COLO829 (cell line): ENCODE measurements at places on chromosomes 6 and 20.

- peak; percentile 48 for DNase-seq
Observed at GRCh38 chr6:170308761-170309160, 2.2 kb downstream of the FAM120B start.

DNA sequence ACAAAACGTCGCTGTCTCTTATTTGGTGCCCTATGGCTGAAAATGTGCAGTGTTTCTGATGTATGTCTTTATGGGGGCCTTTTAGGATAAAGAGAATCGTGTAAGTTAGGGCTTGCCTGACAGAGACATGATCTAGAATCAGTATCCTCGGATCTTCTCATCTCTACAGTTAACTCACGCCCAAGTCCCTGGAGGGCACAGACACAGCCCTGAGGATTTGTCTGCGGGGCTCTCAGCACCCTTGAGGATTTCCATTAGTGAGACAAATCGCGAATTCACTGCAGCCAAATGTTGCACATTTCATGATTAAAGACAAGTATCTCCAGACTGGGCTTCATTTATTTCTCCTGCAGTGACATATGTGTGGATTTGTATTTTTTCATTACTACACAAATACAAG lies 552.7 kb downstream of the C6orf118 start:
- DNase-seq = no peak

GRCh38 chr6:33430334-33430733 lies 10.5 kb downstream of the SYNGAP1 start:
- DNase-seq = no peak

DNA sequence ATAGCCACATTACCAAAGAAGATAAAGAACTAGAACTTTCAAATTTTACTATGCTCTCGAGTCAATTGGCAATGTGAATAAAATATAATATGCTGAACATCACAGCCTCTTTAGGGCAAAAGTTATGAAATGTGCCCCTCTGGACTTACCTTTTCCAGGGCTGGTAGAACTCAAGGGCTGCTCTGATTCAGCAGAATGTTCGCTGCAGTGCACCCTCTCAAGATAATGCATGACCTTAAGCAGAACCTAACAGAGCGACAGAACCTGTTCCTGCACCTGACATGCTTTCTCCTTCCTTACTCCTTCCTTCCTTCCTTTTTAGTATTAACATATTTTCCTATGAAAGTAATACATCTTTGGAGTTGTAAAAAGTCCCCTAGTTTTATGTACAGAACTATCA lies 65.4 kb upstream of the STXBP5 start:
- no peak for DNase-seq

GRCh38 chr6:149452037-149452939 lies 32.5 kb downstream of the ZC3H12D start:
- DNase-seq = no peak

- no peak for DNase-seq
Observed at GRCh38 chr20:7248281-7249201, 481.1 kb downstream of the BMP2 start.

DNA sequence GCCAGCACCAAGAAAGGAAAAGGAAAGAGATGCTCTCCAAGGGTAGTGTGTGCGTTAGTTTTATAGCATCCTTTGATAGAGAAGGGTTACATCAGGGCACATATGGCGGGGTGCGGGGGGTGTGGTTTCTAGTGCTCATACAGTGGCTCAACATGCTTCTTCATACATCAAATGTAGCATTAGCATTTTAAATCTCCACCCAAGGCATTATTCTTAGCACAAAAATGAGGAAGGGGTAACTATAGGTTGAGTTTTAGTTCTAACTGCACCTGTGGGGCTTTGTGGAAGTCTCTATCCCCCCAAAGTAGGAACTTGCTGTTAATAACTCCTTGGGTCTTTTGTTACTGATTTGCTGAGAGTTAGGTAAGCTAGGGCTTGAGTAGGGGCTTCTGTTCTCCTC lies 89.3 kb downstream of the CEP57L1 start:
- no peak for DNase-seq

GRCh38 chr20:37345339-37346235 lies at the start of gene SRC:
Gene SRC, plus strand, starts transcription at chr20:37346140. Its CDS starts 38,014 bp downstream, at chr20:37384154.
- DNase-seq = peak; percentile 70

GRCh38 chr6:167679122-167679736 lies 147.5 kb upstream of the AFDN start:
- DNase-seq = no peak

GRCh38 chr6:23728707-23729106 lies 397.3 kb upstream of the NRSN1 start:
- no peak for DNase-seq

DNA sequence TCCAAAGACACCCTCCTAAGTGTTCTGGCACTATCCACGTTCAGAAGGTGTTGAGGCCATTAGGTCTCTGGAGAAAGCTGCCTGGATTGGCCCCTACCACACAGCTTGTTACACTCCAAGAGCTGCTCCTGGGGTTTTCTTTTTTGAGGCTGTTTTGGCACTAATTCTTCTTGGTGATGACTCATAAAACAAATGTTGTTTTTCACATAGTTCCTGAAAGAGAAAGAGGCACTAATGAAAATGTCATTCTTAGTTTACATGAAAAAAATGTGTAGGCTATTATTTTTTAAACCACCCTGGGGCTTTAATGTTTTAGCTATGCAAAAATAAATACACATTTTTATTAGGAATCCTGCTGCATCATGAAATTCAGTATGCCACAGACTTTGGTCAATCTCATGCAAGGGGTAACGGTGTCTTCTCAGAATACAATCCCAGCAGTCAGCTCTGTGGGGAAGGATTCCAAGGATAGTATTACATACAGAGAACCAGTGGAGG lies 38.1 kb downstream of the TBPL1 start:
- DNase-seq = peak; percentile 51

DNA sequence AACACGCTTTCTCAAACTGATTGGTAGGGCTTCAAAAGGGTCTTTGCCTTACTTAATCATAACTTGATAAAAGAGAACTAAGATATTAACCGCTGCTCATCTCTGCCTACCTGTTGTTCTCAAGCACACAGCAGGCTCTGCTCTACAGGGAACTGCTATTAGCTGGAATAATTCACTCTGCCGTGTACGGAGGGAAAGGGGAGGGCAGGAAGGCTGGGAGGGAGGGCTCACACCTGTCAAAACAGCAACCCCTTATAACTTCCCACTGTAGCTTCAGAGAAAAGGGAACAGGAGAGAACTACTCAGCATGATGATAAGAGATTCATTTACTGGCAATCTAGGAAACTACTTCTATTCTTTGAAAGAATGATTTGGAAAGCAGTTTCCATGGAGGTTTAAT lies 75.1 kb downstream of the ZMYND8 start:
- no peak for DNase-seq

GRCh38 chr20:50073500-50073899 lies 39.5 kb downstream of the UBE2V1 start:
- DNase-seq = no peak

GRCh38 chr20:15317546-15318232 lies 980.3 kb upstream of the FLRT3 start:
- no peak for DNase-seq

DNA sequence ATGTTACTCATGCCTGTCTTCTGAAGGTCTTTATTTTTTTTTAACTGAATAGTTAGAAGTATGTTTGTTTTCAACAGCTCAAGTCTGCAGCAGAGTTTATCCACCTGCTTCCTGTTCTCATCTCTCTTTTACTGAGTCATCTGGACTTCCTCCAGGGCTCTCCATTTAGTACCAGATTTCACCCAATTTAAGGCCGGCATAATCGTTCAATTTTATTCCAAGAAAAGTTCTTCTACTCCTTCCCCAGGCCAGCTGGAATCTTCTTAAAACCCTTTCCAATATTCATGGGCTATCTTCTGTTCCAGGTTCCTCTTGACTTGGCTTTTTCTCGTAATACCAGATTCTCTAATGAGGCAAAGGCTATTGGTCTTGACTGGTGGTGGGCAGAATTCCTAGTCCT lies 79.0 kb upstream of the LAMA2 start:
- no peak for DNase-seq

- no peak for DNase-seq
Observed at GRCh38 chr6:1787894-1788293, 178.2 kb downstream of the FOXC1 start.

- DNase-seq = no peak
Observed at GRCh38 chr6:2890976-2891767, 11.9 kb downstream of the SERPINB9 start.

- no peak for DNase-seq
Observed at GRCh38 chr6:155077331-155077730, 82.2 kb downstream of the TIAM2 start.

- no peak for DNase-seq
Observed at GRCh38 chr6:45697605-45698004, 318.1 kb downstream of the CLIC5 start.

GRCh38 chr20:38156888-38157634 lies 8.0 kb downstream of the TGM2 start:
- no peak for DNase-seq

GRCh38 chr6:170388113-170388512 lies 81.6 kb downstream of the FAM120B start:
- no peak for DNase-seq

DNA sequence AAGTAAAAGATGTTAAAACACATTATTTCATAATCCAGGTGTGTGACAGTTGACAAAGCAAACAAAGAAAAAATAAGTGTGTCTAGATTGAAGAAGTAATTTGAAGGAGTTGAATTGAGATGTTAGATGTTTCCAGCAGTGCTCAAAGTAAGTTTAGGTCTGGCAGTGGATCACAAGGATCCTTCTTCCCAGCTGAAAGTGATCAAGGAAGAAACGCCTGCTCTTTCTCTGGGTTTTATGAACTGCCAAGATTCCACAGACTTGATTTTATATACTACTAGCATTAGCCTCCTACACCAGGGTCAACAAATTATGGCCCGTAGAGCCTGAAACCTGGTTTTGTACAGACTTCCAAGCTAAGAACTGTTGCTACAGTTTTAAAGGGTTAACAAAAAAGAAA lies 30.3 kb downstream of the STX7 start:
- no peak for DNase-seq

GRCh38 chr20:32227306-32227705 lies 19.6 kb downstream of the POFUT1 start:
- no peak for DNase-seq

DNA sequence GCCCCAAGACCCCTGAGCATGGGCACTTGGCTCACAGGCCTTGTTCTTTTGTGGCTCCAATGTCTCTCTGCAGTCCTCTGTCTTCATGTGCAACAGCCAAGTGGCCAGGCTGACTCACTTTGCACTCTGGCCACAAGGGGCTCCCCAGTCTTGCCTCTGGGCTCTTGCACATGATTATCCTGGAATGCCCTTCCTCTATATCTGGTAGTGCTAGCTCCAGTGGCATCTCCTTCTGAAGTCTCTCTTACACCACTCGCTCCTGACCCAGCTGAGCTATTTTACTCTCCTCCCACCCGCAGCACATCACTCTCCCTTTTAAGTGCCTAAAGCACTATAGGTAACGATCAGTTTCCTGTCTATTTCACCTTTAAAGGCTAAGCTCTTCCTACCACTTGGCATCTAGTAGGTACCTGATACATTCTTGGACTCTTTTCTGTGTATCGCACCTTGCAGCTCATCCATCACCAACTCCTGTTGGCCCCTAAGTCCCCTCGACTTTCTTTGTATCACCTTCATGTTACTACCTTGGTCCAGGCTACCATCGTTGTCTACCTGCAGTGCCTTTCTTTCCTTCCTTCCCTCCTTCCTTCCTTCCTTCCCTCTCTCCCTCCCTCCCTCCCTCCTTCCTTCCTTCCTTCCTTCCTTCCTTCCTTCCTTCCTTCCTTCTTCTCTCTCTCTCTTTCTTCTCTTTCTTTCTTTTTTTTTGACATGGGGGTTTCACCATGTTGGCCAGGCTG lies 211.9 kb upstream of the RNF24 start:
- no peak for DNase-seq

GRCh38 chr6:133114973-133115372 lies 126.2 kb upstream of the EYA4 start:
- DNase-seq = no peak

GRCh38 chr6:156600678-156601077 lies 176.5 kb upstream of the ARID1B start:
- DNase-seq = no peak

GRCh38 chr6:97586344-97586743 lies 303.3 kb upstream of the MMS22L start:
- DNase-seq = peak; percentile 2

GRCh38 chr6:157161912-157162311 lies 161.4 kb downstream of the TMEM242 start:
- DNase-seq = no peak

DNA sequence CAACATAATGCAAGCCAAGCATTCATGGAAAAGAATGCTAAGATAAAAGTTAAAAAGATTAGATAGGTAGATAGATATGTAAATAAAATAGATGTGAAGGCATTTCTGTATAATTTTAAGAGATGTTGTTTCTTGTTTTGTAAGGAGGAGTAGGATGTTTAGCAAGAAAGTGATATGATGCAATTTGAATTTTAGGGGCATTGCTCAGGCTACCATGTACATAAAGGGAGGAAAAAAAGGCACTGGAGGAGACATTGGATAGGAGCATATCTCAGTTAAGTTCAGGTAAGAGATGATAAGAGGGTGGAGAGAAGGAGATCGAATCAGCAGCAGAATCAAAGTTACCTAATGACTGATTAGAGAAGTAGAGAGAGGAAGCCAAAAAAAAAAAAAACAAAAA lies 194.7 kb downstream of the TENT5A start:
- DNase-seq = no peak

- peak; percentile 56 for DNase-seq
Observed at GRCh38 chr6:41306187-41306854, 19.8 kb upstream of the TREM1 start.
